Dermis blood vessel endothelial cell (primary cell): ENCODE measurements at places on chromosomes 7 and 10. TPM values are rescaled to one million over a fixed set of nuclear protein-coding genes. Genes with fewer than 3 reads are reported as not detected.

Gene UFSP1
- total RNA-seq = 2.2 and 2.9 TPM in 2 replicates

Gene CLRN3
- total RNA-seq = 0.19 TPM in 1 of 2 replicates, not detected in the other

Gene GRM3
- not detected in 2 replicates for total RNA-seq

Gene OIT3
- total RNA-seq = 0.34 TPM in 1 of 2 replicates, not detected in the other

Gene CRPPA
- total RNA-seq = 1.9 and 2.0 TPM in 2 replicates

- DNase-seq = no peak
These were observed 16.9 kb downstream of the HBP1 start for GRCh38 chr7:107185716-107186115.

DNA sequence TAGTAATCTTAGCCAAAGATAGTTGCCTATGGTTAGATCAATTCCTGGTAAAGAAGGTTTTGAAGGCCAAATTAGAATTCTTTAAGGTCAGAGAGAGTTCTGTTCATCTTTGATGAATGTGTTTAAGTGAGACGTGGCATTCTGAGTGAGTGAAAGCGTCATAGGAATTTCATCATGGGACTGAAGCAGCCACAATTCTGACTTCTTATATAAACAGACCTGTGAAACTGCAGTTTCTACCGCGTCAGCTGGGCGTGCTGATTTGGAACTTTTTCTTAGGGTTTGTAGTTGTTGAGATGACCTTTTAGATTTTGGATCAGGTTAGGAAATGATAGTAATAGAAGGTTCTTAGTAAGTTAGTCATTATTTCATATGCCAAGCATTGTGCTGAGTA, 103.8 kb downstream of the CNNM2 start:
- no peak for DNase-seq

DNA sequence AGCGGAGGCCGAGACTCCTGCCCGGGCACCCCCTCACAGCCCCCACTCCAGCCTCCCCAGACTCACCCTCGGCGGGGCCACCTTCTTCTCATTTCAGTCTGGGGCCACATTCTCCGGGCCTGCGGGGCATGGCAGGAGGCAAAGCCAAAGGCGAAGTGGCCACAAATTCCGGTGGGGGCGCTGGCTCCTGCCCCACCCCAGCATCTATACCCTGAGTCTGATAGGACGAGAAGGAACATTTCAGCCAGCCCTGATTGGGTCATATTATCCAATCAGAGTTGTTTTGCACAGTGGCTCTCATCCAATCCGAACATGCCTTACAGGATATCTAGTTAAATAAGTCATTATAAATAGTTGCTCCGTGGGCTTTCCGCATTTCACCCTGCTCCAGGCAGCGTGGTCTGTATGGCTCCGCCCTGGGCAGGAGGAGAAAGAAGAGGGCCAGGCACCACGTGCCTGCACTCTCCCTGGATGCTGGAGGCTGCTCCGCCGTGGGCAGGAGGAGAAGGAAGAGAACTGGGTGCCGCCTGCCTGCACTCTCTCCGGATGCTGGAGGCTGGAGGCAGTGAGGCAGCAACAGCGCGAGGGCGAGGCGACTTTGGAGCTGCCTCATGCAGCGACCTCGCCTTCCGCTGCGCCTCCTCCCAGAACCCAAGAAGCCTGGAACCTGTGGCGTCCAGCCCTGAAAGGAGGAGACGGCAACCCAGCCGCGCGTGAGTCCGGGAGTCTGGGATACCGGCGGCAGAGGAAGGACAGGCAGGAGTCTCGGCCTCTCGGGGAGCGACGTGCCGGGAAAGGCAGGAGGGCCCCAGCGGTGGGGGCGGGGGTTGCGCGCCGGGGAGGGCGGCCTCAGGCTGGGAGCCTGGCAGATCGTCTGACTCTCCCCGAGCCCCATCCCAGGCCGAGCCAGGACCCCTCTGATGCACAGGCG, 162.9 kb downstream of the ZNF33B start:
- DNase-seq = no peak

GRCh38 chr7:106618480-106618879, 42.5 kb downstream of the CCDC71L start:
- DNase-seq = peak; percentile 61

GRCh38 chr7:84820481-84820880, 366.4 kb downstream of the SEMA3D start:
- DNase-seq = no peak
